H4 (cell line): ENCODE measurements at places on chromosomes 6 and 20. TPM values are rescaled to one million over a fixed set of nuclear protein-coding genes. Genes with fewer than 3 reads are reported as not detected.

DYNLT2 gene
- total RNA-seq: 0.50 and 1.3 TPM in 2 replicates

BTN2A1 gene
- 7.4 and 10.4 TPM in 2 replicates for total RNA-seq

C20orf204 gene
- total RNA-seq: 0.08 TPM in 1 of 2 replicates, not detected in the other

COL9A1 gene
- total RNA-seq: not detected in 2 replicates

CST5 gene
- not detected in 2 replicates for total RNA-seq

MARCKS gene
- total RNA-seq: 46.5 and 52.2 TPM in 2 replicates

SLC52A3 gene
- total RNA-seq: 0.12 TPM in 1 of 2 replicates, not detected in the other

DEFB132 gene
- not detected in 2 replicates for total RNA-seq

WFDC12 gene
- total RNA-seq: not detected in 2 replicates

CPNE1 gene
- 174 and 204 TPM in 2 replicates for total RNA-seq

BPI gene
- 0.10 TPM in 1 of 2 replicates, not detected in the other for total RNA-seq

WFDC13 gene
- not detected in 2 replicates for total RNA-seq

BHLHE23 gene
- not detected in 2 replicates for total RNA-seq

SASH1 gene
- total RNA-seq: 4.5 and 6.7 TPM in 2 replicates
